Fibroblast of the aortic adventitia (primary cell): ENCODE measurements at places on chromosomes 13 and 19. TPM values are rescaled to one million over a fixed set of nuclear protein-coding genes. Genes with fewer than 3 reads are reported as not detected.

LRG1 gene
- not detected in 2 replicates for total RNA-seq

DNA sequence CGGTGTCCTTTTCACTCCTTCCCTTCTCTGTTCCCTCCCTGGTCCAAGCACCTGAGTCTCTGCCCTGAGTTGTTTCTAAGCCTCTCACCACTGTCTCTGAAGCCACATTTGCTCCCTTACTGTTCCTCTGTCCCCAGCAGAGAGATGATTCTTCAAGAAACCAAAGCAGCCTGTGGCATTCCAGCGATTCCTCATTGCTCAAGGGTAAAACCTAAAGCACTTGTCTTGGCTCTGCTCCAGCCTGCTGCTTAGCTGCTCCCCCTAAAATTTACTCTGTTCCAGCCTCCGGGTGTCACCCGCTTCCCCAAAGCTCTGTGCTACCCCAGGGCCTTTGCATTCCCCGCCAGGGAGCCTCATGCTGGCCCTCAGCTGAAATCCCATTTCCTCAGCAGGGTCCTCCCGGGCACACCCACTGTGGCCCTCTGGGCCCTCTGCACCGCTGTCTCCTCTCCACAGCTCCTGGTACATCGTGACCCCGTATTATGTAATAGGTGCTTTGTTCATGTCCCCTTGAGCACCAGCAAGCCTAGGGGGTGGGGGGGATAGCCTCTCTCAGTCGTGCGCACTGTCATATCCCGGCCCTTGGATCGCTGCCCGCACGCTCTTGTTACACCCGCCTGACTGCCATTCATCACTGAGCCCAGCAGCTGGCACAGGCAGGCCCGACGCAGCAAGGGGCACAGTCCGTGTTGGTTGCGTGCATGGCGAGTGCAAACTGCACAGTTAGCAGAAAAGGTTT is 15.8 kb downstream of the TECR start:
- DNase-seq, result no peak

GRCh38 chr13:99527301-99527700 is 26.0 kb downstream of the TM9SF2 start:
- DNase-seq, result no peak

DNA sequence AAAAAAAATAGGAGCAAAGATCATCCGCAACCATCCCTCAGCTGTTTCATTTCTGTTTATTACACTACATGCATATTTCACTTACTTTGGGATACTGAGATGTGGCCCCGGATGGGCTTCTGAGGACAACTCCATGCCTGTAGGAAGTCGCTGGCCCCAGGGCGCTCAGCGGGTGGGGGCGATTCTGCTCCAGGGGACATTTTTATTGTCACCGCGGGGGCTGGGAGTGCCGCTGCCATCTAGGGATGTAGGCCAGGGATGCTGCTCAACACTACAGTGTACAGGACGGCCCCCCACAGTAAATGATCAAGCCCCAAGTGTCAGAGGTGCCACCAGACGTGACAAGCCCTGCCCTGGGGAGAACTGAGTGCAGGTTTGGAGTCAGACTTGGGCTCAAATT is 6.4 kb upstream of the BST2 start:
- no peak for DNase-seq

ZNF579 gene
- 4.4 and 7.9 TPM in 2 replicates for total RNA-seq

CYP2A6 gene
- not detected in 2 replicates for total RNA-seq

DNA sequence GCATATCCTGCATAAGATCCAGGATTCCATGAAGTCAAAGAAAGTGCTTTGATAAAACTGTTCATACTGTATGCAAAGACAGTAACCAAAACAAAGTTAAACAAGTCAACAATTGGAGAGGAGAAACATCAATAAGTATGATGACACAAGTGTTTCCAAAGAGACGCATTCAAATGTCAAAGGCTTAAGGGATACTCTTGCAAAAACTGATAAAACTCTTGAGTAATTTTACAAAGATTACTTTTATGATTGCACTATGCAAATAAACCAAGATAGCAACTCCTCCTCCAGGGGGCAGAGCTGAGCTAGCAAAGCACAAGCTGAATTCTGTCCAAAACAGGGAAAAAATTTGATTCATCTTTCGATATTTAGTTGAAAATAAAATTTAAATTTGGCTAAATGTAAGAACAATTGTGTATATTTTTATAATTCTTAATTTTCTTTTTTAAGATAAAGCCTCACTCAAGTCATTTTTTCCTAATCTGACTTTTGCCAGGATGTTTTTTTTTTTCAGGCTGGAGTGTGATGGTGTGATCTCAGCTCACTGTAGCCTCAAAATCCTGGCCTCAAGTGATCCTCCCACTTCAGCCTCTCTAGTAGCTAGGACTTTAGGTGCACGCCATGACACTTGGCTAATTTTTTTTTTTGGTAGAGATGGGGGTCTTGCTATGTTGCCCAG is 84.0 kb downstream of the MZT1 start:
- peak; percentile 64 for DNase-seq

CDX2 gene
- total RNA-seq, result not detected in 2 replicates

- DNase-seq, result peak; percentile 76
Observed at GRCh38 chr13:60617991-60618733, 221.1 kb downstream of the TDRD3 start.
